Right forelimb (tissue), 1 donor: ENCODE measurements at places on chromosomes 2 and 18.

GRCh38 chr2:20196657-20197161 is 28.2 kb downstream of the SDC1 start:
- DNase-seq: peak; percentile 59

- no peak for DNase-seq
Measured at GRCh38 chr2:236607471-236608187, 38.0 kb downstream of the ACKR3 start.

DNA sequence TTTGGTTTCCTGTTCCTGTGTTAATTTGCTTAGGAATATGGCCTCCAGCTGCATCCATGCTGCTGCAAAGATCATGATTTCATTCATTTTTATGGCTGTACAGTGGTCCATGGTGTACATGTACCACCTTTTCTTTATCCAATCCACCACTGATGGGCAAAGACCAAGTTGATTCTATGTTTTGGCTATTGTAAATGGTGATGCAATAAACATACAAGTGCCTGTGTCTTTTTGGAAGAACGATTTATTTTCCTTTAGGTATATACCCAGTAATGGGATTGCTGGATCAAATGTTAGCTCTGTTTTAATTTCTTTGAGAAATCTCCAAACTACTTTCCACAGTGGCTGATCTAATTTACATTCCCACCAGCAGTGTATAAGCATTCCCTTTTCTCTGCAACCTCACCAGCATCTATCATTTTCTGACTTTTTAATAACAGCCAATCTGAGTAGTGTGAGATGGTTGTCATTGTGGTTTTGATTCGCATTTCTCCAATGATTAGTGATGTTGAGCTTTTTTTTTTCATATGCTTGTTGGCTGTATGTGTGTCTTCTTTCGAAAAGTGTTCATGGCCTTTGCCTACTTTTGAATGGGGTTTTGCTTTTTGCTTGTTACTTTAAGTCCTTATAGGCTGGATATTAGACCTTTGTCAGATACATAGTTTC is 19.4 kb downstream of the EXOC6B start:
- DNase-seq: no peak

GRCh38 chr2:215752991-215753390 is 260.4 kb downstream of the MREG start:
- no peak for DNase-seq

DNA sequence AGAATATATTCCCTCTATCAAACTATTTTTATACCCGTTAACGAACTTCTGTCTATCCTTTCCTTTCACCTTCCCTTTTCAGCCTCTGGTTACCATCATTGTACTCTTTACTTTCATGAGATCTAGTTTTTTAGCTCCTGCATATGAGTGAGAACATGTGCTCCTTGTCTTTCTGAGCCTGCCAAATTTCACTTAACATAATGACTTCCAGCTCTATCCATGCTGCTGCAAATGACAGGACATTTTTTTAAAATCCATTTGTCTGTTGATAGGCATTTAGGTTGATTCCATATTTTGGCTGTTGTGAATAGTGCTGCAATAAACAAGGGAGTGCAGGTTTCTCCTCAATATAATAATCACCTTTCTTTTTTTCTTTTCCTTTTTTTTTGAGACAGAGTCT is 8.2 kb upstream of the CCDC195 start:
- DNase-seq: no peak

- no peak for DNase-seq
Measured at GRCh38 chr2:69499242-69499641, 62.0 kb upstream of the NFU1 start.

- DNase-seq: no peak
Measured at GRCh38 chr2:67918471-67918870, 144.3 kb downstream of the C1D start.

GRCh38 chr2:180959787-180960186 is 20.6 kb upstream of the UBE2E3 start:
- no peak for DNase-seq

DNA sequence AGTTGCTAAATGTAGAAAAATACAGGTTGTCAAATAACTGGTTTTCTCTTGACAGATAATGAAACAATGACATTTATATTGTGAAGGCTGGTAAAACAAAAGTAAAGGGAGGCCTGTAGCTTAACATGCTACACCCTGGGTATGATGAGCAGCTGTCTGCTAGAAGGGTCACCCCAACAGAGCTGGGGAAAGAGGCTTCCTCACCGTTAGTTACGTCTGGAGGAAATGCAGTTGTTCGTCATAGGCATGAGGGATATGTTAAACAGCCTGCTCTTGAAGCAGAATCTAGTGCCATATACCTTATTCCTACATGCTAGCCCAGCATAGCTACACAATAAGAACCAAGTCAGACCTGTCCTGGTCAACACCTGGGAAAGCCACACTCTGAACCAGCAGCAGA is 49.9 kb downstream of the LPIN2 start:
- no peak for DNase-seq

DNA sequence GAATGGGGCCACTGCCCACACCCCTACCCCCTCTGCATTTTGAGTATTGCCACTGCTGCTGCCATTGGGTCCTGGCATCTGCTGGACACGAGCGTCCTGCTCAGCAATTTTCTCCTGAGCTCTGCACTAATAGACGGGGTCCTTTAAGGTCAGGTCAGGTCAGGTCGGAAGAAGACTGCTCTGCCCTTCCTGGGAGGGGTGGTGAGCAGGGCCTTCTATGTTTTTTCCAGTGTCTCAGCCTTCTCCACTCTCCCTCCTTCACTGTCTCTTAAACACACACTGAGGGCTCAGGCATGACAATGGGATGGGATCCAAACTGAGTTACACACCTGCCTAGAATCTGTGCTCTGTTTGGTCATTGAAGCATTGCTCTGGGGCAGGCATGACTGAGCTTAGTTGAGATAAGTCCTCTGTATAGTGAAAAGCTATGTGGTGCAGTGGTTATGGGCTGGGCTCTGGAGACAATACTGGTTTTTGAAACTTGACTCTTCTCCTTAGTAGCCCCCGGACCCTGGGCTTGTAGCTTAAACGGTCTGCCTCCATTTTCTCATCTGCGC is 10.6 kb downstream of the MYO1B start:
- DNase-seq: no peak
